Progenitor cell of endocrine pancreas (in vitro differentiated cells): ENCODE measurements at places on chromosomes 13 and 19. TPM values are rescaled to one million over a fixed set of nuclear protein-coding genes. Genes with fewer than 3 reads are reported as not detected.
A peak's percentile ranks its signal among the peaks of the same experiment; 100 is the strongest.

DNA sequence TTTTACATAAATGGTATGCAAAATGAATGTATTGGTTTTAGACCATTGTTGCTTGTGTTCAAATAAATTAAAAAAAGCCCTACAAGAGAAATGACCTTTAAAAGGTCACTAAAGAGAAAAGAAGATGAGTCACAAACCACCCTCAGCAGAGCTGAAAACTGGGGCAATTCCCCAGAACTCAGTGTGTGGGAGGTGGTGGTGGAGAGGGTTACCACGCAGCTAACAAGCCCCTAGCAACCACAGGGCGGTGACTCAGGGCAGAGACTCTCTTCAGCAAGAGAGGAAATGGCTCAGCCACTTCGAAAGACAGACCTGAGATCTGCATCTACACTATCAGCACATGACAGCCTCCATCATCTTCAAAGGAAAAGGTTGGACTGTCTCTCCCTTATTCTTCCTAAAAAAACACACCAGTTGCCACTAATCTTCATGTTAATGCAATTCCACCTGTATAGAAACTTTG lies 29.4 kb upstream of the NDFIP2 start:
- DNase-seq = no peak

DNA sequence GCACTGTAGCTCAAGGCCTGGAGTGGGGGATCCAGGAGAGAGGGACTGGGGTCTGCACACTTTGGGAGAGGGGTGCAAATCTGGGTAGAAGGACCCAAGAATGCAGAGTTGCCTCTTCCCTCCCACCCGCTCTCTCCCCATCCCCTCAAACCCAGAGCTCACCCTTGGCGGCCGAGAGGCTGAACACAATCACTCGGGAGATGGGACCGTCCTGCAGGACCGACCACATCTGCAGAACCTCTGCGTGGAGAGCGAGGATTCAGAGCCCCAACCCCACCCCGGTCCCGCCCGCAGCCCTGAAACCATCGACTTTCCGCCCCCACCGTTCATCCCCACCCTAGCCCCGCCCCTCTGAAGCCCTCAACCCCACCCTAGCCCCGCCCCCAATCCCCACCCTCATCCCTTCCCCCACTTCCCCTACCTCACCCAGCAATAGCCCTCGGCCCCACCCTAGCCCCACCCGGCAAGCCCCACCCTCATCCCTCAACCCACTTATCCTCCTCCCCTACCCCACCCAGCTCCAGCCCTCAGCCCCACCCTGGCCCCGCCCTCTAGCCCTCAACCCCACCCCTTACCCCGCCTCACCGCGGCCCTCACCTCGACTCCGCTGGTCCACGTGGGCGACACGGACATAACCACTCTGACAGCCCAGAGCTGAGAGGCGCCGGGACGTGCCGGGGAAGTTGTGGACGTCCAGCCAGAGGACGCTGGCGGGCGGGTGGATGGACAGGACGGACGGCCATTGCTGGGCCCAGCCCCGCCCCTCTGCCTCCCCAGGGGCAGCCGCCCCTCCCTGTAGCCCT lies 4.1 kb downstream of the KPTN start:
- no peak for DNase-seq

DNA sequence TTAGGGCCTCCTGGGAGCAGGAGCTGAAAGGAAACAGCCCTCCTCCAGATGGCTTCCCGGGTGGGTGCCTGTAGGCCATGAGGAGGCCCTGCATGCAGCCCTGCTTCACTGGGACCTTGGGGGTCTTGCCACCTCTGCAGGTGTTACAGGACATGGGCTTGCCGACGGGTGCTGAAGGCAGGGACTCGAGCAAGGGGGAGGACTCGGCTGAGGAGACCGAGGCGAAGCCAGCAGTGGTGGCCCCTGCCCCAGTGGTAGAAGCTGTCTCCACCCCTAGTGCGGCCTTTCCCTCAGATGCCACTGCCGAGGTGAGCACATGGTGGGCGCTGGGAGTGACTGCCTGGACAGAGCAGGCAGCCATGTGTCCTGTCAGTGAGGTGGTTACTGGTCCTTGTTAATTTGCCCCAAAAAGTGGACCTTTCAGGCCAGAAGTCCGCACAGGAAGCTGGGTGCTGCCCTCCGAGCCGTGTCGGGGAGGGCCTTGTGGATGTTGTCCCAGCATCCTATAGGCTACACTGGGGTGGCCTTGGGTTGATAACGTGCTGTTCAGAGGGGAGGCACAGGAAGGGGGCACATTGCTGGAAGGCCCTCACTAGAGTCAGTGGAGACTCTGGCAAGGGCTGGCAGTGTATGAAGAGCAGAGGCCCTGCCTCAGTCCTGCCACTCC lies 18.7 kb upstream of the QTRT1 start:
- no peak for DNase-seq

The WDR62 gene
- total RNA-seq = 9.2 and 10.6 TPM in 2 replicates

- DNase-seq = no peak
Measured at GRCh38 chr19:718991-719512, 10.3 kb downstream of the PALM start.

The OR10H3 gene
- total RNA-seq = not detected in 2 replicates

GRCh38 chr13:111945086-111945485 lies 121.9 kb upstream of the SOX1 start:
- DNase-seq = no peak

The TTYH1 gene
- 133 and 144 TPM in 2 replicates for total RNA-seq

- DNase-seq = peak; percentile 35
Measured at GRCh38 chr19:40512473-40513344, 45.9 kb downstream of the SPTBN4 start.

DNA sequence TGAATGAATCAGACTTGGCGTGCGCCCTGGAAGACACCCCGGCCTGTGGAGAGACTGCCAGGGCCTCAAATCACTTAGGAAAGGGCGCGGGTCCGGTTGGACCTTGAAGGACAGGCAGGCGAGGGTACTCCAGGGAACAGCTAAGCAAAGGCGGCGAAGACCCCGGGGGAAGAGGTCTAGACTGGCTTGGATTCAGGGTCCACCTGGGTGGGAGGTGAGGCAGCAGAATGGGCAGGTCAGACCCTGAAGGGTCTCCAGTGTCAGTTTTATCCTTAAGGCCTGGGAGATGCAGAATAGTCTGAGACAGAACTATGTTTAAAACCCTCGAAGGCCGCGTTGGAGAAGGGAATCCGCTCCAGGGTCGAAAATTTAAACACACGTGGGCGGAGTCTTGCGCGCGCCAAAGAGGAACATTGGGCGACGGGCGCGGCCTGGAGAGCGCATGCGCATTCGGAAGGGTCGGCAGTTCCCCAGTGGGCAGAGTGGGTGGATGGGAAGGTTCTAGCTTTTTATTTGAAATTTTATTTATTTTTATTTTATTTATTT lies 567 bp upstream of the SMG9 start:
- peak; percentile 55 for DNase-seq

- peak; percentile 39 for DNase-seq
Measured at GRCh38 chr19:13764101-13764807, at the start of gene MRI1. TSS of gene MRI1 (plus strand) at chr19:13764522. CDS start at chr19:13764589, 67 bp downstream.

DNA sequence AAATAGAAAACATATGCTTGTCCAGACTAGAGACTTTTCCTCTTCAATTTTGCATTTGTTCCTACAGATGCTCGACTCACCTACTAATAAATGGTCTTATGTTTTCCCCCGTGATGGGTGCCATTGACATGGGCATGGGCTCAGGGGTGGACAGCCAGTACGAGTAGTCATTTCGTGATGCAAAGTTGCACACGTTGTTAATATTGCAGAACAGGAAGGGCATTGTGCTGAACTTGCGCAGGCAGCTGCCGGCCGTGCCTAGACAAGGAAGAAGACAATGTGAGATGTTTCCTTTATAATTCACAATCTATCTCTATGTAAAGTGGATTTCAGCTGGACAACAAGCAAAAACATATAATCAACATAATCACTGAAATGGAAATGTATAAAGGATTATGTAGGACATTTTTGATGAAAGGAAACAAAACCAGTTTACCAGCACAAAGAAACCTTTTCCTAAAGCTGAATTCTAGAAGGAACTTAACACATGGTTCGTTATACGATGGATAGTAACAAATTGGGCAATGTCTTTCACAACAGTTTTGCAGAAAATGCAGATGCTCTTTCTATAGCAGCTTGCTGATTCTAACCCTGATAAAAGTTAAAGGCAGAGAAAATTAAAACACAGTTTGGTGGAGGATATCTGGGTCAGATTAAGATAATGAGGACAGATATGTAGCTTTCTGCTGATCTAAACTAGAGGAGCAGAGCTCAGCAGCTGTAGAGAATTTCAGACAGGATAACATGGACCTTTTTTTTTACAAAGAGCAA lies 145.7 kb downstream of the COL4A1 start:
- no peak for DNase-seq

The S1PR5 gene
- total RNA-seq = not detected in 2 replicates

- DNase-seq = no peak
Measured at GRCh38 chr13:63455938-63456337, 2040.3 kb upstream of the PCDH20 start.

- DNase-seq = no peak
Measured at GRCh38 chr19:38024992-38025908, 118.2 kb downstream of the SIPA1L3 start.

DNA sequence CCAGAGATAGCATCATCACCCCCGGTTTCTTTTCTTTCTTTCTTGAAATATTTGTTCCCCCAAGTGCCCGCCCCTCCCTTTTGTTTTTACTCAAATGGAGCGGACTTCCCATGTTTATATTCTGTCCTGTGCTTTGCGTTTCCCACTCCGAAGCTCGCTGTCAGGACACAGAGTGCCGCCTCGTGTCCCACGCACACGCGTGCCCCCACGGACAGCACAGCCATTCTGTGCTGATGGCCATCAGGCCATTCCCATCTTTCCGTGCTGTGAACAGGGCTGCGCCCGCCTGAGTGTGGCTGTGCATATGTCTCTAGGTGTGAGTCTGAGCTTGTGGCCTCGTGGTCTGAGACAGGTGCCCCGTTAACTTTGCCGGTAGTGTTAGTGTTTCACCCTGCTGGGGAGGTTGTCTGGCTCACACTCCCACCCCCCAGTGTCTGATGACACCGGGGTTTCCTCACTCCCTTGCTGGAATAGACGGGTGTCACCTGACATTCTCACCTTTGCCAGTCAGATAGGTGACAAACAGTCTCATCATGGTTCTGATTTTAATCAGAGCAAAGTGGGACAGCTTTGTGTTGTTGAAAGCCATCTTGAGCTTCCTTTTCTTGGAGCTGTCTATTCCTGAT lies 6.9 kb downstream of the PAK4 start:
- no peak for DNase-seq

GRCh38 chr13:49693191-49693733 lies 2.0 kb upstream of the EBPL start:
- no peak for DNase-seq

- no peak for DNase-seq
Measured at GRCh38 chr19:34244611-34245299, 9.6 kb upstream of the GARRE1 start.

DNA sequence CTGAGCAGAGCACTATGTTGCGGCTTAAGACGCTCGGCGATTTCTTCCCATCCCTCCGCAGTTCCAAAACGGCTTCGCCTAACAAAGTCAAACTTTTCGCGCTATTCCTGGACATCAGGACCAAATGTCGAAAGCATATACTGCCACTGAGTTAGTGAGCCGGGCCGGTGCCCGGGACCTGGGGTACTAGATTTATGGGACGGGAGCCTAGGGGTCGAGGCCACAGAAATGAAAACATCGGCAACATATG lies 699 bp downstream of the RCBTB2 start:
- no peak for DNase-seq

The ERFL gene
- 0.84 and 1.2 TPM in 2 replicates for total RNA-seq

DNA sequence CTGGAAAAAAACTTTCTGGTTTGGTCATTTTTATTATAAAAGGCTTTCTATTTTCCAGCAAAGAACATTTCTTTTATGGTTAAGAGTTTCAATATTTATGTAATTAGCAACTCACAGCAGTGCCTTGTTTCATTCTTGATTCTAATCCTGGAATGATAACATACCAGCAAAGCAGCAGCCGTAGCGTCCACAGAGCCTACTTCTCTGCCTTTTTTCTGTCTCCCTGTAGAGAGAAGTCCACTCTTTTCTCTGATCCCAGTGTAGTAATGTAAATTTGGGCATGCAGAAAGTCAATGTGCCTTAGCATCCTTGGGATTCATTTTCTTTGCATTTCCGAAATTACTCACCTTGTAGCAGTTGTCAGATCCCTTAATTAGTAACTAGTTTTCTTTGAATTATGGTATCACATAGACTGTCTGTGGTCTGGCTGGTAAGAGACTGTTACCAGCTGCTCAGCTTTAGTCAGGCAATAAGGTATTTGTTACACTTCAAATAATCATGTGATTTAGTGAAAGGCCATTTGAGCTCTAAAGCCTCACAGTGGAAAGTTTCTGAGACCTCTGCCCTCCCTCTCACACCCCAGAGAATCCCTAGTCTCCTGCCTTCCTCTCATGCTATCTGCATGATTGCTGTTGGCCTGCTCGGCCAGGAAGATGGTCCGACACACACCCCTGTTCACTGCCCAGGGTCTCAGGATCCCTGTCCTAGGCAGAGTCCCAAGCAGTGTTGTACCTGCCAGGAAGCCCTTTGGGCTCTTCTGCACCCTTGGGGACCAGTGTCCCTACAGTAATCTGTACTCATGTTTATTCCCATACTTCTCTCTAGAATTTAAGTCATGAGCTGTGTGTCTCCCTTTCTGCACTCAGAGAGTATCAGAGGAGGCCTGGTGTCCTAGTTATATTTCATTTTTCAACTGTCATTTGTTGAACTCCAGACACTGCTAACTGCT lies 86.3 kb downstream of the LRCH1 start:
- no peak for DNase-seq
